ENCODE measurements at places on chromosomes 2 and 18.

DNA sequence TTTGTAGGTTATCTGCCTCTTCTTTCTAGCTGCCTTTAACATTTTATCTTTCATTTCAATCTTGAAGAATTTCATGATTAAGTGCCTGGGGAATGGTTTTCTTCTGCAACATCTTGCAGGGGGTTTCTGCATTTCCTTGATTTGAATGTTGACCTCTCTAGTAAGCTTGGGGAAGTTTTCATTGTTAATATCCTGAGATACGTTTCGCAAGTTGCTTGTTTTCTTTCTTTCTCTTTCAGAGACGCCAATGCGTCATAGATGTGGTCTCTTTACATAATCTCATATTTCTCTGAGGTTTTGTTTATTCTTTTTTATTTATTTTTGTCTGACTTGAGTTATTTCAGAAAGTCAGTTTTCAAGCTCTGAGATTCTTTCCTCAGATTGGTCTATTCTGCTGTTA lies 225.7 kb downstream of the XIRP2 start:
- DNase-seq, result no peak

GRCh38 chr2:84320940-84321339 lies 138.1 kb downstream of the SUCLG1 start:
- no peak for DNase-seq

DNA sequence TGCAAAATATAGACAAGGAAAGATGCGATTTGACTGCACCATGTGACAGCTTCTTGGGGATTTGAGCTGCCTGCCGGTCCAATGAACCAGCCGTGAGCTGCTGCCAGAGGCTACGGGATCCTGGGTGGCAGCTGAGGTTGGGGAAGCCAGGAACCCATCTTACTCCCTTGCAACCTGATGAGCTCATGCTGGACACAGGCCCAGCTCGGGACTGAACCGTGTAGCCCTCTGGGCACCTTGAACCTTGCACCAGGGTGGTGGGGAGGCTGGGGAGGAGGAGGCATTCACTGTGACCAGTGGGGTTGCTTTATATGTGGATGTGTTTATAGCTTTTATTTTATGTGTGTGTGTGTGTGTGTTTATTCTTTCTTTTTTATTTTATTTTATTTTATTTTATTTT lies 9.1 kb downstream of the ALPI start:
- no peak for DNase-seq

- no peak for DNase-seq
Measured at GRCh38 chr18:12403601-12404506, 3.9 kb upstream of the PRELID3A start.

DNA sequence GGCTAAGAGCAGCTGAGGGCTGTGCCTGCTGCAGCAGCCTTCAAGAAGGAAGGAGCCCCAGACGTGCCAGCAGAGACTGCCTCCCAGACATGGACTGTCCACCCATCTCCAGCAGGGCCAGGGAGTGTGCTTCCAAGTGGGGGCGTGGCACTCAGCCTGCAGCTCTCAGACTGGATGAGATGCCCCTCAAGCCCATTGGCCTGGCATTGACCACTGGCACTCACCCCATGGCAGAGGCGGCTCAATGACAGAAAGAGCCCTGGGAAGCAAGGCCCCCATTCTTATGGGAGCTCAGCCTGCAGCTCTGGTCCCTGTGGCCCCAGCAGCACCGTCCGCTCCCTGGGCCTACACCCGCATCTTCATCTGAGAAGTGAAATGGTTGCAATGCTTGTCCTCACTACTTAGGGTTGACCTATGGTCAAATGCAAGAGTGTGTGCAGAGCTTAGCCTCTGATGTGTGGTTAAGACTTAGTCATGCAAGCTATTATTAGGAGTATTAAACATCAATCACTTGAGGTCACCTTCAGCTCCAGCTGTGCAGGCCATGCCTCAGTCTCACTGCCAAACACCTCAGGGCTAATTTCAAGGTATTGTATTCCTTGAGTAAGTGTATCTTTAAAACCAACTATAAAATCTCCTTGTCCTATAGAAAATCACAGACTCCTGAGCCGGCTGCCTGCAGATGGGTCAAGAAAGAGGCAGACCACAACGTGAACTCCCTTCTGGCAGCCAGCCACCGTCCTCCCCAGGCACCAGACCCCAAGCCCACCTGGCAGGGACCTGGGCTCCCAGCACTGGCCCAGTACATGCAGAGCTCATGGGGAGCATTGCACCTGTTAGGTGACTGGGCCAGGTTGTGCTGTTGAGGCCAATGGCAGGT lies 194.8 kb downstream of the NDUFA10 start:
- no peak for DNase-seq

GRCh38 chr2:16462958-16463357 lies 202.7 kb downstream of the CYRIA start:
- DNase-seq, result no peak

GRCh38 chr2:183207110-183207509 lies 82.9 kb downstream of the NUP35 start:
- no peak for DNase-seq

GRCh38 chr2:189933911-189934399 lies 128.6 kb downstream of the MSTN start:
- no peak for DNase-seq

- no peak for DNase-seq
Measured at GRCh38 chr18:2901423-2901985, 54.7 kb downstream of the EMILIN2 start.

- no peak for DNase-seq
Measured at GRCh38 chr18:12891561-12891960, 7.5 kb upstream of the PTPN2 start.

DNA sequence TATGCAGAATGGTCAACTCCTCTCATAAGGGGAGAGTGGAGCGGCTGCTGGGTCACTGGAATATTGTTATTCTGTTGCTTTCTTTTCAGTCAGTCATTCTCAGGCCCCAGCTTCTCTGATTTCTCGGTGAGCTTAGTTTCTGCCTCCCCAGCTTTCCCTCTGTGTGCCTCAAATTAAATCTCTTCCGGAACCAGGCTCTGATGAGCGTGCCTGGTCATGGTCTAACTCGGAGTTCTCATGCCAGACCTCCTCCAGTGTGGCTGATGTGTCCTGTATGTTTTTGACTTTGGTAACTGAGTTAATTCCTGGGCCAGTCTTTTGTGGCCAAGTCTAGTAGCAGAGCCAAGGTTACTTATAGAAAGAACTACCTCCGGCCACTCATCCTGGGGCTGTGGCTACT lies 4.9 kb upstream of the STK11IP start:
- DNase-seq, result no peak

GRCh38 chr2:150403457-150403856 lies 84.0 kb downstream of the RND3 start:
- DNase-seq, result no peak

DNA sequence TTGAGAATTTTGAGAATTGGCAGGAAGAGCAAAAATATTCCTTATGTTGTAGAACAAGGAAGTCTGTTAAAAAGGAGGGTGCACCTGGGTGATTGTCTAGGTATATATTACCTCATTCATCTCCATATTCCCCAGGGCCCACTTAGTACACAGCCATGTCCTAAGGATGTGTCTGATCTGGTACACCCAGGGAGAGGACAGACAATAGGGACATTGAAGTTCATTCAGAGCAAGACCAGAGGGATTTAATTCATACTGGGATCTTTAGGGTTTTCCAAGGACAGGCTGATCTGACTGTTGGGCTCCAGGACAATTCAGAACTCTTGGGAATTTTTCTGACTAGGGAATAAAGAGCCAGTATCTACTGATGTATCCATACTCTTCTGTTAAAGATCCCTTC lies 112.1 kb downstream of the PHLPP1 start:
- DNase-seq, result no peak

GRCh38 chr2:60676706-60677330 lies 79.2 kb upstream of the PAPOLG start:
- no peak for DNase-seq

All from iPS-NIHi11 (cell line).